ENCODE measurements at places on chromosomes 12 and 14.

- DNase-seq: no peak
These were observed 27.8 kb downstream of the ACSS3 start for GRCh38 chr12:81105687-81106086.

- DNase-seq: peak; percentile 55
These were observed 192.8 kb upstream of the EEA1 start for GRCh38 chr12:93121729-93122488.

DNA sequence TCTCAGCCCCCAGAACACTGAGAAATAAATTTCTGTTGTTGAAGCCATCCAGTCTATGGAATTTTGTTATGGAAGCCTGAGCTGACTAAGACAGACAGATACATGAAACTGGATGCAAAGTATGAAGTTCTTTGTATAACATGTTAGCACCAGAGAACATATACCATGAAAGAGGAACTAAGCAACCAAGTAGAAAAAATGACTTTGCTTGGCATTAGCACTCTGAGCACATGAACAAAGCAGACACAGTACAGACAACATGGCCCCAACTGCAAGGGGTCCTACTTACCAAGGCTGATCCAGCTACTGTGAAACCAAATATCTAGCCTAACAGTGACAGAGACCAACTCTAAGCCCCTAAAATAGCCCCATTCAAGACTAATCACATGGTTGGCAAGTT, 13.8 kb downstream of the EXOC5 start:
- no peak for DNase-seq

DNA sequence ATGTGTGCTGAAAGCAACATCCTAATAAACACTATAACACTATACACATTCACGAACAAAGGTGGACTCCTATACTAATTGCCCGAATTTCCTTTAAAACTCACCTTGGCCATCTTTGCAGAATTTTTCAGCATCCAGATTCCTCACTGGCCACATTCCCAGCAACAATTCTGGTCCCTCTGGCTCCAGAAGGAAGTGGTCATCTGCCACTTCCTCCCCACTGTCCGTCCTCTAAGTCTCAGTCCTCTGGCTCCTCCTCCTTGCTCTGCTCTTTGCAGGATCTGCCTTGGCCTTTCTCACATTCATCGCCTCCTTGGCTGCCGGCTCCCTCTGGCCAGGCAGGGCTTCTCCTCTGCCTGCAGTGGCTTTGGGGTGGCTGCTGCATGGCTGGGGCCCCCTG, 426.0 kb downstream of the FUT8 start:
- DNase-seq: no peak

DNA sequence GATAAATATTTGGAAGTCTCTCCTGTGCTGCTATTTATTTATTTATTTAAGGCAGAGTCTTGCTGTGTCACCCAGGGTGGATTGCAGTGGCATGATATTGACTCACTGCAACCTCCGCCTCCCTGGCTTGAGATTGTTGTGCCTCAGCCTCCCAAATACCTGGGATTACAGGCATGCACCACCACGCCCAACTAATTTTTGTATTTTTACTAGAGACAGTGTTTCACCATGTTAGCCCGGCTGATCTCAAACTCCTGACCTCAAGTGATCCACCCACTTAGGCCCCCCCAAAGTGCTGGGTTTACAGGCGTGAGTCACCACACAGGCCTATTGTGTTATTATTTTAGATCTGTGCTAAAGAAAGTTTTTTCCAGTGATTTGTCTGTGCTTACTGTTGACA, 225.2 kb downstream of the CCER1 start:
- DNase-seq: peak; percentile 20
